NCI-H1417 (cell line): ENCODE measurements at places on chromosomes 3 and 15.
A peak's percentile ranks its signal among the peaks of the same experiment; 100 is the strongest.

DNA sequence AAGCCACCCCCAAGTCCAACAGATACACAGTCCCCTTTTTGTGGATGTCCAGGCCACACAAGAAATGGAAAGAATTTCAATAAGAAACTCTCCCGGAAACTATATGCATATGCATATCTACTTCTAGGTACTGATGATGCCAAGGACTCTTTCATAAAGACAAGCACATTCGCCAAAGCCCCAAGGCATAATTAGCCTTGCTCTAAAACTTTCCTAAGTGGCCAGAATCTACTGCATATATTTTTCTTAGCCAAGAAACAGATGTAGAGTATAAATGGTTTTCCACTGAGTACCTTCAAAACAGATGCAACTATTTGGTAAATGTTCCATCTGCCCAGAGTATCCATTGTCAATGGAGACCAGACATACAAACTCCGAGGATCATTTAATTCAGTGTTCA, 73.9 kb downstream of the MAGI1 start:
- DNase-seq: no peak

DNA sequence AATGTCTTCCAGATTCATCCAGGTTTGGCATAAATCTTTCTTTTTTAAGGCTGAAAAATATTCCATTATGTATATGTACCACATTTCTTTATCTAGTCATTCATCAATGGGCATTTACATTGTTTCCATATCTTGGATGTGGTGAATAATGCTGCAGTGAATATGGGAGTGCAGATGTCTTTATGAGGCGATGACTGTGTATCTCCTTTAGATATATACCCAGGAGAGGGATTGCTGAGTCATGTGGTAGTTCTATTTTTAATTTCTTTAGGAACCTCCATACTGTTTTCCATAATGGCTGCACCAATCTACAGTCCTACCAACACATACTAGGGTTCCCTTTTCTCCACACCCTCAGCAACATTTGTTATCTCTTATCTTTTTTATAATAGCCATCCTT, 96.3 kb downstream of the LRRC28 start:
- no peak for DNase-seq

- no peak for DNase-seq
Measured at GRCh38 chr3:128100161-128100560, 23.5 kb downstream of the RUVBL1 start.

GRCh38 chr3:88321363-88322050, 171.7 kb downstream of the C3orf38 start:
- peak; percentile 47 for DNase-seq

GRCh38 chr15:84736375-84736774, 12.0 kb upstream of the ZNF592 start:
- no peak for DNase-seq

DNA sequence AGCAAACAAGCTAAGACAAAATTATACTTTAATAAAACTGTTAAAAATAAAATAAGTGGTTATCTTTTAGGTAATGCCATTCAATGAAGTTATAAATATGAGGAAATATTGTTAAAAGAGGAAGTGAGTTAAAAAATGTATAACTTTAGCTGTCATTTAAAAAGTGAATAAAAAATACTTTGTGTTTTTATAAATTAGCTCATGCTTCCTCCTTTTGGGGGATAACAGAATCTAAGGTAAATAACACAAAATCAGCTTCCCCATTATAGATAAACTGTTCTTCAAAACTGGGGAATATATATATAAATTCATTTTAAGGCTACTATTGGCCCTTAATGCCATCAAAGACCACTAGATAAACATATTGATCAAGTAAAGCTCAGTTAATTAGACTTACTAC, 113.7 kb upstream of the AADACL2 start:
- no peak for DNase-seq

GRCh38 chr3:165378761-165379160, 182.6 kb upstream of the SLITRK3 start:
- no peak for DNase-seq

- peak; percentile 76 for DNase-seq
Measured at GRCh38 chr3:33645060-33645647, 72.9 kb downstream of the CLASP2 start.

- DNase-seq: no peak
Measured at GRCh38 chr3:196800742-196801434, 61.2 kb downstream of the PAK2 start.

DNA sequence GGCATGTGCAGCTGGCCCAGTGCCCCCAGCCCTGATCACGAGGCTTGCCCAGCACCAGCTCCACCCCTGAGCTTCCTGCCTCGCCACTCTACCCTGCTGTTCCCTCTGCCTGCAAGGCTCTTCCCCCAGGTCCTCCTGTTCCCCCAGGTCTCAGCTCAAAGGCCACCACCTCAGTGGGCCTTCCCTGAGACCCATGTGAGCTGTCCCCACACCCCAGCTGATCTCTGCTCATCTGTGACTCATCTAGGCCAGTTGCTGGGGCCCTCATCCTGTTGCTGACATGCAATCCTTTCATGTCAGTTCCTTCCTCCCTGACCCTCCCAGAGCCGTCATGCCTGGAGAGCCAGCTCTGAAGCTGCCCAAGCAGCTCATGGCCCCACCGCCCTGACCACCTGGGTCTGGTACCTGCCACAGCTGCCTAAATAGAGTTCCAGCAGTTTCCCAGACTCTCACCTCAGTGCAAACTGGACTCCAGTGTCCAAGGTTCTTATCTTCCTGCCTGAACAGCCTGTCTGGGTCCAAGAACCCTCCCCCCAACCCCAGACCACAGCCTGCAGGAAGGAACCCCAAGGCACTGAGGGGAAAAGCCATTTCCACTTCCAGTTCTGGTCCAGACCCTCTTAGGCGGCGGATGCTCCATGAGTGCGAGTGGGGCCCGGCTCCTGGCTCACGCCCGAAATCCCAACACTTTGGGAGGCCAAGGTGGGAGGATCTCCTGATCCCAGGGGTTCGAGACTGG, 116.6 kb upstream of the IQSEC1 start:
- no peak for DNase-seq

DNA sequence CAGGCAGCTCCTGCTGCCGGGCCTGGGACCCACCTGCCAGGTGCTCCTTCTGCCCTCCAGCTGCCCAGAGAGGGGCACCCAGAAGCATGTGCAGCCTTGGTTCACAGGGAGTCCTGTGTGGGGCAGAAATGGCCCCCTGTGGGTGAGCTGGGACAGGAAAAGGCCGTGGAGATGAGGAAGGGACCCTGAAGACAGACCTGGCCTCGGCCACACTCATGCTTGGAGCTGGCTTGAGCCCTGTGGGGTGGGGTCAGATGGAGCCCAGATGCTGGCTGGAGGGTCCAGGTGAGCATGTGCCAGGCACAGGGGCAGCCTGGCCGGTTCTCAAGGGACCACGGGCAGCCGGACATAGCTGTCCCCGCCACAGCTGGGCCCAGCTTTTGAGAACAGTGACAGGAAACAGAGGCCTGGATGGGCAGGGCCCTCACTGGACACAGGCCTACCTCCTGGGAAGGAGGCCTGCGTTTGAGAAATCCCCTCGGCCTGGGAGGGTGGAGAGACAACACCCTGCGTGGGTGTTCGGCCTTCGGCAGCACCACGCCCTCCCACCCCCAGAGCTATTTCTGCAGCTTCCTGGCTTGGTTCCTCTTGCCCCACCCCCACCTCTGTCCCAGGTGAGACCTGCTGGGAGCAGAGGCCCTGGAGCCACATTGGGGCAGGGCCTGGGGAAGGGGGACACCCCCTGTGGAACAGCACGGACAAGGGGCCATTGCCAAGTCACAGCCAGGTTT, 132.6 kb upstream of the MEF2A start:
- DNase-seq: no peak

- no peak for DNase-seq
Measured at GRCh38 chr15:74214324-74215021, 11.9 kb upstream of the STRA6 start.

GRCh38 chr3:133930341-133930933, 34.8 kb upstream of the RAB6B start:
- DNase-seq: peak; percentile 74

GRCh38 chr3:46370839-46371518, at the start of gene CCR5:
Gene CCR5 (plus strand): TSS chr3:46370946. CDS start chr3:46372903, 1,957 bp downstream.
- DNase-seq: no peak

- DNase-seq: no peak
Measured at GRCh38 chr3:23776352-23776891, 29.3 kb upstream of the UBE2E1 start.

GRCh38 chr3:4772171-4772804, 206.9 kb upstream of the BHLHE40 start:
- no peak for DNase-seq

DNA sequence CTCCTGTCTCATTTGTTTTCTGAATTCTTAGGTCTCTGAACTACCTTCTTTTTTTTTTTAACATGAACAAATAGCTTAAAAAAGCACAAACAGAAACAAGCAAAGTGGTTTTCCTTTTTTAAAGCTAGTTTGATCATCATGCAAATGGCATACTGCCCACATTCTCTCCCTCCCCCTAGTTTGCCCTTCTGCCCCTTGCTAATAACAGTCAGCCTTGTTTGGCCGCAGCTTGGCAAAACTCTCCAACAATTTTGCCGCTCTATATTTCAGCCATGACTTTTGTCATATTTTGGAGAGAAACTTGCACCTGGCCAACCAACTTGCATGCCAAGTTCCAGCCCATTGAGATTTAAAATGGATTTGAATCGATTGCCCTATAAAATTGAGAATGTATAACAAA, 666.0 kb upstream of the NR2F2 start:
- no peak for DNase-seq

- DNase-seq: no peak
Measured at GRCh38 chr15:89075101-89075640, 13.1 kb upstream of the ABHD2 start.

- DNase-seq: no peak
Measured at GRCh38 chr15:31211353-31211752, 109.8 kb upstream of the TRPM1 start.

DNA sequence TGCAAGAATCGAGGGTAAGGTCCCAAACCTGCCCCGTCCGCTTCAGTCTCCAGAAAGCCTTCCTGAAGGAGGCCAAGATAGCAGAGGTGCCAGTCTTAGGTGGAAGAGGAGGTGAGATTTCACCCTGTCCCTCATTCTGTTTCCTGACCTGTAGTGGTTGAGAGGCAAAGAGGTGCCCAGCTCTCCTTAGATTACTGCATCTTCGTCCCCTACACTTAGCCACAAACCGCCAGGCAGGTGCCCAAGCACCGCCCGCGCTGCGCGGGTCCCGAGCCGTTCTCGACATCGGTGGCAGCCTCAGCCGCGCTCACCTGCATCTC, 23.8 kb upstream of the POLG start:
- DNase-seq: no peak

DNA sequence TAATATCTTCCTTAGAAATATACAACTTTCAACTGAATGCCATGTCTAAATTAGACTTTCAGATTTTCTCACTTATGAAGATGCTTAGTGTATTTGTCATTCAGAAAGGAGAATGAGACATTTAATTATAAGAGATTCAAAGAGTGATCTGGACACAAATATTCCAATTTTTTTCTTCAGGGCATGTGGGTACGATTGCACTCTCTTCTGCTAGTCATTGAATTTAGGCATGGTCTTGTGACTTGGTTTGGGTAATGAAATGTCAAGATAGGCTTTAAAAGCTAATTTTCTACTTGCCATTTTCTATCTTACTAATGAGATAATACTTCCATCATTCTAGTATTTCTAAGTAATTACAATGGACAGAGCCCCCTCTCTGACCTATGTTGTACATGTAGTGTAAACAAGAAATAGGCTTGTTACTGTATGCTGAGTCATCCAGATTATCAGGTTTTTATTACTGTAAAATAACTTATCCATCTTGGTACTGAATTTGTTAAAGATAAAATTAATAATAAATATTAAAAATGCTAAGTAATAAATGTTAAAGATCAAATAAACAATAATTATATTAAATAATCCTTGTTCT, 770.8 kb upstream of the BCHE start:
- no peak for DNase-seq
